NCI-H524 treated with DMSO at 0.1 percent for 48 hours (cell line): ENCODE measurements at places on chromosomes 7 and 10.

DNA sequence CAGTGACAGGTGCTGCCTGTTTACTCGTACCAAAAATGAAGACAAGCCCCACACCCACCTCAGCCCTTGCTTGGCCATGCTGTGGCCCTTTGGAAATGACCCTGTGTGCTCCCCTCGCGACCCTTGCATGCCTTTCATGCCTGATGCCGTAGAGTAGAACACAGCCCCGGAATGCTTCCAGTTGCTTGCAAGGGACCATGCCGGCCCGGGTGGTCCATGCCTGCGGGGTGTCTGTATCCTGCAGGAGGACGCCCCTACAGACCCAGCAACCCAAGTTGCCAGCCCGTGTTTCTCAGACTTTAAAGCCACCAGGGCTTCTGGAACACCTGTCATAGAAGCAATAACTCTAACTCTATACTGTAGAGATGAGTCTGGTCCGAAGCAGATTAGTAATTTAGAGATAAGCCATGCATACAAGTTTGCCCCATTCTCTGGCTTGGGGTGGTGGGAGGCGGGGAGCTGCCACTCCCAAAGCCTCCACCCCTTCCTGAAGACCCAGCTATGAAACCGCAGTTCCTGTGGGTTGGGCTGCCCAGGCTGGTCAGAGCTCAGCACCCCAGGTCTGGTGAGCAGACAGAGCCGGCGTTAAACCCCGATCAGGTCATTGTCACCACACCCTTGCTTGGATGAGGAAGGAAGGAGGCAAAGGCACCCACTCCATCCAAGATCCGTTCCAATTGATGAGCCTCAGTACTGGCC is 143.5 kb downstream of the ADCY1 start:
- DNase-seq: no peak

- no peak for DNase-seq
Measured at GRCh38 chr10:113036619-113037018, 86.6 kb downstream of the TCF7L2 start.

GRCh38 chr10:94193466-94193924 is 169.2 kb downstream of the NOC3L start:
- no peak for DNase-seq

DNA sequence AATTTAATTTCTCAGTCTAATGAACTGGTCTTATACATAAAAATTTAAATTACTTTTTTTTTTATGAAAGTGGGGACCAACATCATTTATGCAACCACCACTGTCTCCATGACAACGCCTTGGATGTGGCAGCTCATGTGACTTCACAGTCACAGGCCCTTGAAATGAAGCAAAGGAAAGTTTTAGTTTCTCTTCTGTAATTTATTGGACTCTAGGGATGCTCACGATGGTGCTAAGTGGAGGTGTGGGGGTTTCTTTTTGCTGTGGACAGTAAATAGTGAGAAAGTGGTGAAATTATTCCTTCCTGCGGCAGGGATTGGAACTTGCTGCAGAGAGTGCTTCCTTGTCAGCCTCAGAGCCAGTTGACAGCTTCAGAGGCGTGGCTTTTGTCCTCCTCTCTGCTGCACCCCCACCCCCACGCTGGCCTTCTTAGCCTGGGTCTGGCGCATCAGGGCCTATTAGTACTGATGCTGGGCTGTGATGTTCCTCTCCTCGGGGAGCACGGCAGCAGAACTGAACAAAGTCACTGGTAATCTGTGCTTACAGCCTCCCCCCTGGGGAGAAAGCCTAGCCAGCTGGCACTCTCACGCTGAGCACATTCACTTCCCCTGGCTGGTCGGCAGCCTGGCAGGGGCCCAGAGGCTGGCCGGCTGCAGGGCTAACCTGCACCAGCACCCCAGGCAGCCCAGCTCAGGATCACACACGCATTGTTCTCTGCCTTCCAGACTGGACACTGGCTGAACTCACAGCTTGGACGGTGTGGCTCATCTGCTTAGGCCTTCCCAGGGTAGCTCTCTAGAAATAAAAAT is 517.5 kb upstream of the GALNT17 start:
- DNase-seq: peak; percentile 96

DNA sequence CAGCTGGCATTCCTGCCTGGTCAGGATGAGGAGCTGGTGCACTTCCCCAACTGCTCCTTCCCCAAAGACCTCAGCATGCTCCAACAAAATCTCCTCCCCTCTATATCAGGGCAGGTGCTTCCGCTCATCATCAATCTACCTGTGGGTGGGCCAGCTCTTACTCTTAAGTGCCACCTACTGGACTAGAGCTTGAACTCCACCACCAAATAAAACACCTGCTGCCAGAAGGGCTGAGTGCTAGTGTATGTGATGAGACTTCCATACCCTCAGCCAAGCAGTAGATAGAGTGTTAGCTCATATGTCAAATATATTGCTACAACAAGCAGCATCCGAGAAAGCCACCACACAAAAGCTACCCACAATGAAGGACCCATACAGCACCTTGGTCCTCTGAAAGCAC is 264.3 kb downstream of the RNLS start:
- DNase-seq: no peak

- no peak for DNase-seq
Measured at GRCh38 chr10:129707406-129708388, 240.7 kb downstream of the MGMT start.

- no peak for DNase-seq
Measured at GRCh38 chr7:158824028-158824427, 5.3 kb downstream of the ESYT2 start.

GRCh38 chr7:34190299-34190698 is 285.0 kb downstream of the BMPER start:
- DNase-seq: no peak

- no peak for DNase-seq
Measured at GRCh38 chr7:143373255-143373794, 7.8 kb upstream of the ZYX start.

GRCh38 chr7:9835199-9835598 is 1138.5 kb upstream of the PHF14 start:
- DNase-seq: no peak

DNA sequence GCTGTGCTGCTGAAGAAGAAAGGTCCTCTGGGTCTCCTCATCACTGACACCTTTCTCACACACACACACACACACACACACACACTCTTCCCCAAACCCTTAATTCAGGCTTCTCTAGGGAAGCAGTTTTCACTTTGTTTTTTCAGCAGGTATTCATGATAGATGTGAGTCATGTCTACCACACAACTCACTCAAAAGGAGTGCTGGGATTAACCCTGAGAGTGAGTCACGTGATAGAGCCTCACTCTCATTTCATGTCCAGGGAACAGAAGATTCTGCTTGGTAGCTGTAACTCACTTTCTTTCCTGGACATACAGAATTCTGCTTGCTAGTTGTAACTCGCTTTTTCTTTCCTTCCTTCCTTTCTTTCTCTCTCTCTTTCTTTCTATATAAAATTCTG is 45.4 kb downstream of the VIM start:
- no peak for DNase-seq

- DNase-seq: no peak
Measured at GRCh38 chr10:12334186-12334530, 15.2 kb upstream of the CAMK1D start.

DNA sequence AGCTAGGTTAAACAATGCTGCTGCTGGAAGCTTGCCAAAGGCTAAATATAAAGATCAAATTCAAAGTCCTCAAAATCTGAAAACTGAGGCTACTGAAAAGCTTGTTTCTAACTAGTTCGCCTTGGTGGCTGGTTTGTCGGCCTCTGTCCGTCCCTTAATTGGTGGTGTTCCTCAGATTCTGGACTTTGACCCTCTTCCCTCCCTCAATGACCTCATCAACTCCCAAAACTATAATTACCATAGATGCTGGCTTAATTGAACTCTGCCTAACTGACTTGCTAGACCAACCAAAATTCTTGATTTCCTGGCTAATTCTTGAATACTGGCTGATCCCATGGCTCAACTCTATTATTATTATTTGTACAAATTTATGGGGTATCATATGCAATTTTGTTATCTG is 15.6 kb downstream of the ARHGAP21 start:
- no peak for DNase-seq

DNA sequence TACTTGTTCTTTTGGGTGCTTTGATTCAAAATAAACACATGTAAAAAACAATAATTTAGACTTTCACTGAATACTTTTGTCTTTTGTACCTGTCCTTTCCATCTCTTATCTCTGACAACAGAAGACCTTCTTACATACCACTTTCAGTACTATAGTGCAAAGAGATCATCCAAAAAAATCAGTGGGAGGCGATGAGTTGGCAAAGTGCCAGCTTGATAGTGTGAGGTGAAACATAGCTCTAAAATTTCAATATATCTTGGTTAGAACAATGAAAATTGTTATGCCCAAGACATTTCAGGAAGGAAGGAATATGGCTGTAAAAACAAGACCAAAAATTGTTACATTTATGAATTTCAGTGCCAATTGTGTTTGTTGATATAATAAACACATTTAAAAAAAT is 390.2 kb upstream of the COBL start:
- no peak for DNase-seq

GRCh38 chr7:82616059-82616728 is 172.6 kb upstream of the CACNA2D1 start:
- DNase-seq: no peak

DNA sequence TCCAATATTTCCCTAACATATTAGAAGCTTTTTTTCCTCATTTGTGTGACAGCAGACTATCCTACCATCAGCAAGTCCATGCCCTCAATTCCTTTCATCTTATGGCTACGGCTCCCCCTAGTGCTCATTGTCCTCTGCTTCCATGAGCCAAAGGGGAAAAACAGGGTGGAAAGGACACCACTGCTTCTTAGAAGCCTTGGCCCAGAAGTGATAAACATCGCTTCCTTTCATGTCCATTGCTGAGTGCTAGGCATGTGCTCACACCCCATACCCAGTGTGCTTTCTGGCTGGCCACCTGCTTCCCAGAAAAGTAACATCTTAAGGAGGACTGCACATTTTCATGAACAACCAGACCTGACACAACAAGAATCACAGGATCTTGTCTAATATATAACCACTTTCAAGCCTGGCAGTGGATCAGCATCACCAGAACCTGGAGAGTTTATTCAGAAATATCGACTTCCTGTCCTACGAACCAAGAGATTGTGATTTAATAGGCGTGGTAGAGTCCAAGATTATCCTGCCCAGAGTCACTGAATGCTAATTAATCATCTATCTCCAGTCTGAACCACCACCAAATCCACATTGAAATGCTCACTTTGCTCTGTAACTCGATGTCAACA is 650.5 kb upstream of the SORCS1 start:
- no peak for DNase-seq

GRCh38 chr7:80882213-80882801 is 36.5 kb downstream of the SEMA3C start:
- DNase-seq: no peak

- no peak for DNase-seq
Measured at GRCh38 chr10:124743191-124744101, 732 bp downstream of the FAM53B start.
